Activated CD4-positive, alpha-beta T cell treated with anti-CD3 and anti-CD28 coated beads, Interleukin-2, Interleukin-4, amounts not matched to agents 100 ng/mL and 50 ng/mL, durations not matched to agents 16 hours and 8 hours (primary cell): ENCODE measurements at places on chromosomes 11 and 22.

DNA sequence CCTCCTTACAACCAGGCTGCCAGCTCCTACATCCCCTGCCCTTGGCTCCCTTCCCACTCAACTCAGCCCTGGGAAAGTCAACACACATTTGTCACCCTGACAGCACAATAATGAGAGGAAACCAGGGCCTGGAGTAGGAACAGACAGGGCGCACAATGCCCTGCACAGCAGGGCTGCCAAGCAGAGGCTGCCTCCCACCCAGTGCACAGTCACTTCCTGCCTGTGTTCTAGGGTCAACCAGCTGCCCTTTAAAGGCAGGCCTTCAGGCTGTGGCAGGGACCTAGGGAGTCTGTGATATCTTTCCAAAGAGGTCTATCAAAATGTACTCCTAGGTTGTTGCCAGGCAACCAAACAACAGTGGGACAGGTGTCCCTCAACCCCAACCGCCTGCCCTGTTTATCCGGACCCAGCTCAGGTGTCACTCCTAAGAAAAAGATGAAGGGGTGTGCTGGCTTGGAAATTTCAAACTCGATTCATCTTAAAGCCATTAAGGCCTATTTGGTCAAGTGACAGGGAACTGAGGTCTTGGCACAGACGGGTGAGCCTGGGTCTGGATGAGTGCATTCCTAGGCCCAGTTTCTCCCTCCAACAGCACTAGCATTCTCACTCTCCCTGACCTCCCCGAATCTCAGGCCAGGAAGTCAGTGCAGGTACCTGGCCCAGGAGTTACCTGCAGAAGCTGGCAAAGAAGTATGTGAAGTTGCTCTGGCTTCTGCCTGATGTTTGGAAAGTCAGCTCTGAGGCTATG, 110.3 kb upstream of the PITPNB start:
- no peak for DNase-seq

DNA sequence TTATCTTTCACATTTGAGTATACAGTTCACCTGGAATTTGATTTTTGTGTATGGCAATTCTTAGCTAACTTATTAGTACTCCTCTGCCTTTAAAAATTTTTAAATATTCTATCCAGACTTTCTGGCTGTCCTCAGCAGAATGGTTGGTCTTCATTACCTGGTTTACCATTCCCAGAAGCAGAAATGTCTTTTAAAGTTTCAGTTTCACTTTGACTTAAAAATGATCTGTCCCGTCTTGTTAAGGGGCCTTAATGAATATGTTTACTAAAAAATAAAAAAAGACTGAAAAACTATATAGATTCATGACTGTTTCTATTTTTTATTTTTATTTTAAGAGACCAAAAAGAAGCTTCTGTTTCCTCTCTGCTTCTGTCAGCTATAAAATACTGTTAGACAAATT, 70.5 kb upstream of the TNRC6B start:
- DNase-seq, result peak; percentile 39

- DNase-seq, result peak; percentile 17
Observed at GRCh38 chr22:44351685-44352377, 39.1 kb upstream of the SHISAL1 start.

DNA sequence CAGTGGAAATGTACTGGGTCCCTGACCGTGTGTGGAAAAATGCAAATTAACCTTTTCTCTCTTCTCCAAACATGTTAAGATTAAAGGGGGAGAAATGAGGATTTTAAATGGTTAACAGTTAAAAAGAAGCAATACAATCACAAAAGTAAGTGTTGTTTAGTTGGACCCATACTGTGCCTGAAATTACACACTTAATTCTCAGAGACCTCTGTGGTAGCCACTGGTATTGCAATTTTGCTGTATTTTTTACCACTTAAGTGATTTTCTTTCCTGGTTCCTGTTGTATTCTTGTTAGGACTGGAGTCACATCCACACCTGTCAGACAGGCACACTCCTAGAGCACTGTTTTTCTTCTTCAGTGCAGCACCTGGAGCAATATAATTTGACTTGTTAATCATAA, 179.6 kb upstream of the PDGFD start:
- DNase-seq, result no peak

- DNase-seq, result no peak
Observed at GRCh38 chr11:69640260-69640994, 529 bp upstream of the CCND1 start.

DNA sequence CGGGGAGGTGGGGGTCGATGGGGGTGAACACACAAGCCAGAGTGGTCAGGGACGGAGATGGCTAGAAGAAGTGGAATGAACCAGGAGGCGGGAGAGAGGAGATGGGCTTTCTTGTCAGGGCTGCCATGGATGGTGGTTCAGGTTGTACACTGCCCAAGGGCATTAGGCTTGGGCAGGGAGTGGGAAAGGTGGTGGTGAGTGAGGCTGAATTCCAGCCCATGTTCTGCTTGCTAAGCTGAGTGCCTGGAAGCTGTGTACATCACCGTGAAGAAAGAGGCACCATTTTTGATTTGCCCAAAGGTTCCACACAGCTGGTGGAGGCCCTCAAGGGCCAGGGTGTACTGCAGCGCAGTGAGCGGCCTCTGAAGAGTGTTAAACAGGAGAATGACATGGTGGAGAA, 16.9 kb downstream of the IL2RB start:
- DNase-seq, result no peak

GRCh38 chr11:10655227-10655626, 38.3 kb downstream of the IRAG1 start:
- DNase-seq, result no peak

DNA sequence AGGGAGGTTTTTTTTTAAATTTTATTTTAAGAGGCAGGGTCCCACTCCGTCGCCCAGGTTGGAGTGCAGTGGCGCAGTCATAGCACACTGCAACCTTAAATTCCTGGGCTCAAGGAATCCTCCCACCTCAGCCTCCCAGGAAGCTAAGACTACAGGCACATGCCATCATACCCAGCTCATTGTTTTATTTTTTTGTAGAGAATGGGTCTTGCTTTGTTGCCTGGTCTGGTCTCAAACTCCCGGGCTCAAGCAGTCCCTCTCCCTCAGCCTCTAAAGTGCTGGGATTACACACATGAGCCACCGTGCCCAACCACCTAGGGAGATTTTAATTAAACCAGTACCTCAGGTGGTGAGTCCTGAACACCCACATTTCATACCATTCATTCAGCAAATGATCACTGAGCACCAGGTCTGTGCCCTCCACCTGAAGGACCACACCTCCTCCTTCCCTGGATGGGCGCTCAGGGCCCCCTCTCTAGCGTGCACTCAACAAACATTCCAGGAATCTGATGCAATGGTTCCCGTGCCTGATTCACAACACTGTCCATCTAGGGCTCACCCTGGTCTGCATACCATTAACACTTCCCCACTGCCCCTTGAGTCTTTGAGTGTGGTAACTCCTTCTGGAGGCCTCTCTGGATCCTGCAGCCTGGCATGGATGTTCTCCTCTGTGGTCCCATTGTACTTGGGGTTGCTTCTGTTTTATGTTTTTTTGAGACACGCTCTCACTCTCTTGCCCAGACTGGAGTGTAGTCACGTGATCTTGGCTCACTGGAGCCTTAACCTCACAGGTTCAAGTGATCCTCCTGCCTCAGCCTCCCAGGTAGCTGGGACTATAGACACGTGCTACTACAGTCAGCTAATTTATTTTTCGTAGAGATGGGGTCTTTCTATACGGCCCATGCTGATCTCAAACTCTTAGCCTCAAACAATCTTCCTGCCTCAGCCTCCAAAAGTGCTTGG, 9.6 kb upstream of the MYH9 start:
- no peak for DNase-seq

DNA sequence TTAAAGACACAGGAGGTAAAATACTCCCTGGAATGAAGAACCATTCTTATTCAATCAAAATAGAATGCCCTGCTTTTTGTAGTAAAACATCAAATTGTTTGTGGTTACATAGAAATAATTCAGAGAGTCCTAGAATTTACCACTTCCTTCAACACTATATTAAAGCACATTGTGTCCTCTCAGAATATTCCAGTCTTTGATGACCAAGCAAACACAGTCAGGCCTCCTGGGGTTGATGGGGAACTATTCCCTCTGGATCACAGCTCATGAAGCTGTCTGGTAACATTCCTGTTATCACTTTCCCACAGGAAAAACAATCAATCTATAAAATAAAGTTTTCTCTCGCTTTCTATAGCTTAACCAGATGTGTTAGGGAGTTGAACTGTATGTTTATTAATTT, 389.3 kb downstream of the KCNA4 start:
- no peak for DNase-seq

GRCh38 chr11:73396985-73397384, 20.8 kb downstream of the RELT start:
- DNase-seq, result no peak

GRCh38 chr11:2220173-2220771, 48.7 kb upstream of the TH start:
- no peak for DNase-seq

DNA sequence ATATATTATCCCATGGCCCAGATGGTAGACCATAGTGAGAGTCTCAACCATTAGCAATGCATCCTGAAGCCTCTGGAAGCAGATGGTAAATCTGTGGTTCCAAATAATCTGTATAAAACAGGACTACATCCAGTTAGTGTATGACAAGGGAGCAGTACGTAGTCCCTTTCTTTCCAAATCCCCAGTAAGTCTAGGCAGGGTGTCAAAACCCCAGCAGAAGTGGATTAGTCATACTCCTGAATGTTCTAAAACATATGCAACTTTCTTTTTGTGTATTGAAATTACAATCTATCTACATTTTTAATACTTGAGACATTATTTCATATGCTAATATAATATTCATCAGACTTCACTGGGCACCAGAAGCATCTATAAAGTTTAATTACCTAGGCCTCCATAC, 295.1 kb upstream of the ANO5 start:
- DNase-seq, result no peak

- no peak for DNase-seq
Observed at GRCh38 chr22:27827604-27828587, 26.3 kb upstream of the MN1 start.

- DNase-seq, result no peak
Observed at GRCh38 chr11:353179-353873, 16.0 kb upstream of the B4GALNT4 start.

DNA sequence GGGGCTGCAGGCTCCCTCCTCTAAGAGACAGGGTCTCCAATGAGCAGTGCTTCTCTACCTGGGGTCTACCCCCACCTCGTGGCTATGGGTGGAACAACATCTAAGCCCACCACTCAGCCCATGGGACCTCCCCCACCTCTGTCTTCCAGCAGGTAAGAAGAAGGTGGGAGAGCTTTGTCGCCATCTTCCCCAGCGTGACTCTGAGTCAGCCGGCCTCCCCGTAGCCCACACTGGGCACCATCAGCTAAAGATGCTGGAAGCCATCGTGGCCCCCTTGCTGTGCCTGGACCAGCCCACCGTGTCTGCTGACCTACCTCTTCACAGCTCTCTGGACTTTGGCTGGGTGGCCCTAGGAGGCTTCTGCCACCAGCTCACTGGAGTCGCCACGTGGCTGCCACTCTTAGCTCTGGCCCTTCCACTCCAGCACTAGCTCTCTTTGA, 944 bp downstream of the C11orf86 start:
- no peak for DNase-seq

DNA sequence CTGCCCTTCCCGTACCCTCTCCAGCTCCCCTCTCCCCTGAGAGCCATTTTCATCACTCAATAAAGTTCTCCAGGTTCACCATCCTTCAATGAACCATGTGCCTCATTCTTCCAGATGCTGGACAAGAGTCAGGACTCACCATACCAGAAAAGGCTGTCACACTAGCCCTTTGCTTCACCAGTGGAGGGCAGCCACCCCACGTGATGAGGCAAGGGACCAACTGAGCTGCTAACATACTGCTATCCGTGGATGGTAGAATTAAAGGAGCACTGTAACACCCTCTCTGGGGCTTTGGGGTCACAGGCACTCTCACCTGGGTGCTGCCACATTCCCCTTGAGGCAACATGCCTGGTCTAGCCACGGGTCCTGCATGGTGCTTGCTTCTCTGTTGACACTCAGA, 13.1 kb upstream of the OR5I1 start:
- DNase-seq, result no peak
